ENCODE measurements at places on chromosomes 13 and 19.

- peak; percentile 93 for DNase-seq
Measured at GRCh38 chr19:4976401-4977298, 7.7 kb downstream of the KDM4B start.

DNA sequence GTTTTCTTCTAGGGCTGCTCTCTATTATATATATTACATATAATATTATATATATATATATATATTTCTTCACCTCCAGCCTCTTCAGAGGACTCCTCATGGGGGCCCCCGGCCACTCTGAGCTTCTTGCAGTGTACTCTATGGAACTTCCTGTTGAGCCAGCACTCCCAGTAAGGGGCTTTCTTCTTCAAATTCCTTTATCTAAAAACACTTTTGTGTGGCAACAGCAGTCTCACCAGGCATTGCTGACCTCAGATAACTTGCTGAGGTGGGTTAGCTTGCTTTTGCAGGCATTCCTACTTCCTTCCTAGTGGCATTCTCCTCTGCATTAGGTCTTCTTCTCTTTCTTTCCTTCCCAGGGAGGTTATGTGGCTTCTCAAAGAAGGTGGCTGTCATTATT, 381.5 kb downstream of the MYO16 start:
- no peak for DNase-seq

DNA sequence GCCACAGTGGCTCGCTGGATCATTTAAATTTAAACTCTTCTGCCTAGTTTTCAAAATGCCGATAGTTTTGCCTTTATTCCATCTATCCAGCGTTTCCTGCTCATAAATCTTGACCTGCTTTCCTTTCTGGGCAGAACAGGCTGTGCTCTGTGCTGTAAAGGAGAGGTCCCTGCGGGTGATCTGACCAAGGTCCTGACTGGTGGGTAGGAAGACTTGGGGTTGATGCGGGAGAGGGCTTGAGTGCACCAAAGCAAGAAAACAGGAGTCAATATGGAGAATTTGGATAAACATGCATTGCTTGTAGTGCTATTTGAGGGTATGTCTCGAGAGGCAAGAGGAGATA, 533.6 kb downstream of the MYO16 start:
- peak; percentile 33 for DNase-seq

GRCh38 chr19:52231154-52231910, 38.1 kb upstream of the ZNF766 start:
- DNase-seq, result no peak

- no peak for DNase-seq
Measured at GRCh38 chr19:41928221-41928683, at the start of gene ERFL. Gene ERFL, minus strand, starts transcription at chr19:41928449. Its CDS starts 15,530 bp downstream, at chr19:41912919.

Data from renal cortical epithelial cell (primary cell).